ENCODE measurements at places on chromosomes 16 and 17. TPM values are rescaled to one million over a fixed set of nuclear protein-coding genes. Genes with fewer than 3 reads are reported as not detected.

Gene BRICD5
- 4.1 TPM for polyA plus RNA-seq

Gene CCL5
- polyA plus RNA-seq = 1.4 TPM

Gene USP43
- polyA plus RNA-seq = 7.0 TPM

Gene KRT32
- polyA plus RNA-seq = not detected

Gene CSH1
- 0.40 TPM for polyA plus RNA-seq

Gene SSTR5
- 0.18 TPM for polyA plus RNA-seq

Gene TBX2
- 58.3 TPM for polyA plus RNA-seq

Gene TPSB2
- polyA plus RNA-seq = not detected

Gene KRT34
- polyA plus RNA-seq = not detected

Gene C1QTNF8
- not detected for polyA plus RNA-seq

Gene C17orf113
- polyA plus RNA-seq = 3.1 TPM

Gene KRTAP16-1
- polyA plus RNA-seq = not detected

Gene CCDC78
- 0.74 TPM for polyA plus RNA-seq

Gene ABCA10
- 1.8 TPM for polyA plus RNA-seq

Gene OTOP2
- not detected for polyA plus RNA-seq

Gene SKA2
- polyA plus RNA-seq = 94.8 TPM

Gene HNF1B
- polyA plus RNA-seq = 113 TPM

Gene CDH11
- 190 TPM for polyA plus RNA-seq

Gene KIFC3
- 42.4 TPM for polyA plus RNA-seq

Gene ABCA8
- 0.72 TPM for polyA plus RNA-seq

Gene GPRC5B
- polyA plus RNA-seq = 131 TPM

Gene LDHD
- polyA plus RNA-seq = 5.7 TPM

Gene ZG16
- polyA plus RNA-seq = 0.06 TPM

Gene SPNS2
- polyA plus RNA-seq = 41.5 TPM

Gene CALB2
- 0.69 TPM for polyA plus RNA-seq

Gene CHST4
- polyA plus RNA-seq = 0.32 TPM

Gene SOX9
- polyA plus RNA-seq = 25.6 TPM

Gene NGFR
- 4.4 TPM for polyA plus RNA-seq

Gene SNAI3
- 0.42 TPM for polyA plus RNA-seq

Gene SDR42E2
- polyA plus RNA-seq = 0.16 TPM

Gene BIRC5
- polyA plus RNA-seq = 28.6 TPM

Gene TBX4
- 0.31 TPM for polyA plus RNA-seq
